ENCODE measurements at places on chromosomes 16 and 17.

GRCh38 chr16:27174007-27174406, 29.3 kb upstream of the KDM8 start:
- no peak for DNase-seq

DNA sequence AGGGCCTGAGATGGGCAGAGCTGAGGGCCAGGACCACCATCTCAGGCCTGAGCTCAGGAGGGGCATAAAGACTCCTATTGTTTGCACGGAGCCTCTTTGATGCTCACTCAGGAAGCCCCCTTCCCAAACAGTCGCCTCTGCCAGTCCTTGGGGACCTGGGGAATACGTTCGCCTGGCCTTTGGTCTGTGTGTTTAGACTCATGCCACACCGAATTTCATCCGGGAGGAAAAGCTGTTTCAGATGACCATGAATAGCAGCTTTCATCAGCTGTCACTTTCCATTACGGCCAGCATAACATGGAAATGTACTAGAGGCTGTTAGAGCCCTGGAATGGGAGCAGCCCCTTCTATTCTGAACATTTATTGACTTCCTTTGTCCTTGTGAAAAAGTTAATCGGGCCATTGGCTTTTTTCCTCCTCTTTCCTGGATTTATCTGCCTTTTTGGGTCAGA, 139.0 kb downstream of the HS3ST3A1 start:
- DNase-seq: no peak

DNA sequence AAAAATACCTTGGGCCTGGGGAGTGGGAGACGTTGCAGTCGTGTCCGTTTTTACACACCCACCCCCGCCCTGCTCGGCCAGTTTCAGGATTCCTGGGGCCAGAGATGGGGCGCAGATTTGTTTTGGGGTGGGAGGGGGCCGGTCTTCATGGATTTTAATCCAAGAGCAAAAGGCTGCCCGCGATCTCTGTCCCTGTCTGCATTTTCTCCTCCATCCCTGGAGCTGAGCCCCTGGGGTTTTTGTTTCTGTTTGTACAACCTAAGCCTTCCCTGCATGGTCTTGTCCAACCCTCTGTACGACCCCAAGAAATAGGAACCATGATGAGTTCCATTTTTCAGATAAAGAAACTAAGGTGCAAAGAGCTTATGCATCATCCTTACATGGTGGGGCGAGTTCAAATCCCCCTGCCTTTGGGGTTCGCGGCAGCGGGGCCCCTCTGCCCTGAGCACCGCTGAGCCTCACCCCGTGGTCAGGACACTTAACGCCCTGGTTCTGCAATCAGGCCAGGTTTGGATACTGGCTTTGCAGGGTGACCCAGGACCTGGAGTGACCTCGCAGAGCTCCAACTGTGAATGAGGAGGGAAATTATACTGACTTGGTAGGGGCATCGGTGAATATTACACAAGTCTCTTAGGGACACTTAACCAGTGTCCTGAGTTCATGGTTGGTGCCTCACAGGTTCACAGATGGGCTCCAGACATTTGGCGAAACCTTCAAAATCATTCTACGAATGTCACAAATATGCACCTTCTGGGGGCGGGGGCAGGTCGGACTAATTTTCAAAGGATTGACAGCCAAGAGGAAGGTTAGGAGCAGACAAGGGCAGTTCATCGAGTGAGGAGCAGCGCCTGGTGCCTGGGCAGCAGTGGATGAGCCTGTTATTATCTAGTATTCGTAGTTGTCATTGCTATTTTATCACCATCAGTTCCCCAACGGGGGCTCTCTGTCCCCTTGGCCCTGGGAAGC, 4.1 kb upstream of the FOXF1 start:
- DNase-seq: no peak

GRCh38 chr16:80852261-80852872, 48.0 kb upstream of the CDYL2 start:
- peak; percentile 42 for DNase-seq

- DNase-seq: no peak
Observed at GRCh38 chr17:83053739-83054451, 25.5 kb upstream of the METRNL start.

- DNase-seq: no peak
Observed at GRCh38 chr17:31629696-31630470, 229.2 kb downstream of the COPRS start.

DNA sequence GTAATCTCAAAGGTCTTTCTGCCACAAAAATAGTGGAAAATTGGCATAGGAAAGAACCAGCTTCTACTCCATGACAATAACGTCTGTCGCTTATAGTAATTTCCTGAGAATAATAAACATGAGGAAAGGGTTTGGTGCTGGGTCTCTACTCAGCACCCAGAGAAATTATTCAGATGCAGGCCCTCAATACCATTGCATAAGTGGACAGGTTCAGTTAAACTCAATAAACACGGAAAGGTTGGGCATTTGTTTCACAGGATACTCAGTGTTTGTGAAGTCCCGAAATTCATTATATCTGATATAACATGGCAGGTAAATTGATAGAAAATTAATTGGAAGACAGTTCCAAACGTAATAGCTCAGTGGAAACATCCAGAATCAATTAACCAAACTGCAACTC, 254.0 kb downstream of the CNTNAP4 start:
- no peak for DNase-seq

DNA sequence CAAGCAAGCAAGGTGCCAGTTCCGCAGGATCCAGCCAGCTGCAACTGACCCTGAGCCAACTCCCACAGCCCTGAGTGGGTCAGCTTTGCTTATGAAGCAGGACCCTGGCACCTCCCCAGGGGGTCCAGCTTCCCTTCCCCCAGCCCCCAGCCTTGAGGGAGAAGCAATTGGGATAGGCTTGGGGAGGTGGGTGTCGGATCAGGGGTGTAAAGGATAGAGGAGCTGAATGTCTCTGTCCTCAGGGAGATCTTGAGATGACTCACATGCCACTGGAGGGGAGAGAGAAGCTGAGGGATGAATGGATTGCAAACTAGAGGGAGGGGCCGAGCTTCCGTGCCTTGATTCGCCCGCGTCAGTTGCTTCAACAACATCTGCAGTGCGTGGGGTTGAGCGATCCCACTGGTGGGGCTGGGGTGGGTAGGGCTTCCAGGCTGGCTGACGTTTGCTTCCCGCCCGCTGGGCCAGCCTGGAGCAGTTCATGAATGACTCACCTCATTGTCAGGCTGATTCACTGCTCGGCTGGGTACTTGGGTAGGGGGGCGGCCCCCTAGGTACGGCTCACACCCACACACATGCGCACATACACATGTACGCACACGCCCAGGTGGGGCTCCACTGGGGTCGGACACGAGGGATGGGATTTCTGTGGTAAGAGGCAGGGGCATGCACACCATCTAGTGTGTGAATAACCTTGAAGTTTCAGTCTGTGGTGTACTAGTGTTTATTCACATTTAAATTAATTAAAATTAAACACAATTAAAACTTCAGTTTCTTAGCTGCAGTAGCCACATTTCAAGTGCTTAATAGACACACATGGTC, 3.6 kb upstream of the HROB start:
- peak; percentile 85 for DNase-seq

- DNase-seq: no peak
Observed at GRCh38 chr17:78343187-78343542, 16.7 kb downstream of the SOCS3 start.

DNA sequence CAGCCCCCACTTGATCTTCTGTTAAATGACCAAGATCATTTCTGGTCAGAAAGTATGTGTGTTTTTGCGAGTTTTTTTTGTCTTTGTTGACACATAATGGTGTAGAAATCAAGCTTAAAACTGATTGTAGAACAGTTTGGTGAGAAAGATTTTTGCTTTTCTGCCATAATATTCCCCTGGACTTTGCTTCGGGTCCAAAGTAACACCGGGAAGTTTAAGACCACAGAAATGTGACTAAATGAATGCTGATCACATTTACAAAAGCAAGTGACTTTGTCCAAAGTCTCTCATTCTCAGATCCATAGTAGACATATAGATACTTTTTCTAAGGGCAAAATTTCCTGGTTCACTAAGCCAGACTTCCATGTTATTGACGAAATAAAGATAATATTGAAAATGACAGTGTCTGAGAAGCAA, 2.6 kb downstream of the FAM20A start:
- DNase-seq: no peak

DNA sequence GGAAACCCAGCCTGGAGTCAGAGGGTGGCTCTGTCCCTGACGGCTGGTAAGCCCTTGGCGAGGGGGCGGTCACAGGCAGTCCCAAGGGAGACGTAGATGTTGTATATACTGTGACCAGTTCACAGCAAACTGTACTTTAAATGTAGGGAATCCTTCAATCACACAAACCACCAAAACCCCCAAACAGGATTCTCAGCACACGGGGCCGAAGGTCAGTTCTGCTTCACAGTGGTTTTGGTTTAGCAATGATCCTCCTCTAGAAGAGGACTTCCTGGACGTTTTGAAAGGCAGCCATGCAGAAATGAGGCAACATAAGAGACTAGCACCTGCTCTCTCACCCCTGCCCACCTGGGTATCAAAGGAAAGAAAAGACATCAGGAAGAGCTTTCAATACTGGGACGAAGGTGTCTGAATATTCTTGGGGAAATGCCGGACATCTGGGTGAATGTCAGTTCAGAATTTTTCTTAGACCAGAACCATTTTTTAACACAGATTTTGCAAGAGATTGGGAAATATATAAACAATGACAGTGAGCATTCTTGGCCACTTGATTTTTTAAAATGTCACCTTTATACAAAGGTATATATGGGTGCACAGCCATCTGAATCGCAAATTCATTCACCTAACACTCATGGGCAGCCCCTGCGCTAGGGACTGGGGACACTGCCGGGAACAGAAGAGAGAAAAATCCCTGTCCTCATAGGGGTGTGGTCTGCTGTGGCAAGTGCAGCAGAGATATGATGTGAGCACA, 74.2 kb downstream of the CRISPLD2 start:
- no peak for DNase-seq

GRCh38 chr16:54362591-54363206, 76.1 kb upstream of the IRX3 start:
- no peak for DNase-seq

DNA sequence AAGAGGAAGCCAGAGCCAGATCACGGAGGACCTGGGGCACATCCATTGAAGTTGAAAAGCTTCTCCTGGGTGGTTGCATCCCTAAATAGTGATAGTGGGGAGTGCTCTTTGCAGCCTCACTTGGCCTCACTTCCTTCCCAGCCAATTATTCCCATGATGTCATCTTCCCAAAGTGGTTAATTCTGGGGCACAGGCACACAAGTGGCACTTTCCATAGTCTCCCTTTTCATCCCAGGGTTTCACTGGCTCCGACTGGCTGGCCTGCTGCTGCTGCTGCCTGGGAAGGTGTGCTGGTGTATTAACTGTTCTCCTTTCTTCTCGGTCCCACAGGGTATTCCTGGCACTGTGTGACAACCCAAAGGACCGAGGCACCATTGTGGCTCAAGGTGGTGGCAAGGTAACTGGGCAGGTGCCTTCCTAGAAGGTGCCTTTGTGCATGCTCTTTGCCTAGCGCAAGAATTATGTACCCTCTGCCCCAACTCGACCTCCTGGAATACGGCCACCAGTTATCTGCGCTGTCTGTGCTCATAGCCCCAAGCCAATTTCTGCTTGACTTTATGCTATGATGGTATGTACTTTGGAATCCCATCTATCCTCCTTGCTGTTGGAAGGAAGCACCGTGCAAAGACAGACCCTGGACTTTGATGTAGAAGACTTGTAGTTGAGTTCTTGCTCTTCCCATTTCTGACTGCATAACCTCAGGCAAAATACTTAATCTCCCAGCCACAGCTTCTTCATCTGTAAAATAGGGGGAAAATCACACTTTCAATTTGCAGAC, 18.4 kb downstream of the SLC35G3 start:
- no peak for DNase-seq

GRCh38 chr17:59811209-59811608, 81.5 kb downstream of the TUBD1 start:
- no peak for DNase-seq

- no peak for DNase-seq
Observed at GRCh38 chr16:88705801-88706228, 393 bp downstream of the RNF166 start.

- DNase-seq: no peak
Observed at GRCh38 chr17:76417499-76418143, 33.2 kb downstream of the SPHK1 start.

GRCh38 chr17:72465191-72466024, 344.6 kb downstream of the SOX9 start:
- DNase-seq: no peak

DNA sequence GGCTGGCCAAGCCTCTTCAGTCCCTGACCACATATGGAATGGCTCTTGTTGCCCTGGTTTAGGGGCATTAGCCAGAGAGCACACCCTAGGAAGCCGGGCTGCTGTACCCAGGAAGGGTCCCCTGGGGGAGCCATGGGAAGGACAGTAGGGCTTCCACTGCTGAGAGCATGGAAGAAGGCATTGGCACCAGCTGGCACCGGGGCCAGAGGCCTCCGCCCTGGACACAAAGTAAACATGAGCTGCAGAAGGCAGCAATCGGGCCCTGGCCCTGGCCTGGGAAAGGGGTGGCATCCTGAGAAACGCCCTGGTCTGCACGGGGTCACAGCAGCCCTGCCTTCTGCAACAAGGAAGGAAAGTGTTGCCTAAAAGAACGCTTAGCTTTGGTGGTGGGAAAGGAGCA, 49.4 kb downstream of the VAC14 start:
- DNase-seq: no peak

Data from HAP-1 (cell line).